ENCODE measurements at places on chromosomes 13 and 19.

GRCh38 chr13:102487330-102487729 lies 85.5 kb upstream of the FGF14 start:
- no peaks in the 10 kb centered on the region for H3K36me3 ChIP-seq
- H3K4me3 ChIP-seq: no peak overlapping the region
- no peaks in the 10 kb centered on the region for H3K4me1 ChIP-seq

- H3K4me3 ChIP-seq: no peak overlapping the region
- H3K27ac ChIP-seq: no peak overlapping the region
- DNase-seq: no peak
- no peaks in the 10 kb centered on the region for H3K27me3 ChIP-seq
- H3K36me3 ChIP-seq: no peaks in the 10 kb centered on the region
- H3K4me1 ChIP-seq: no peaks in the 10 kb centered on the region
Observed at GRCh38 chr13:30721936-30722335, 13.4 kb upstream of the ALOX5AP start.

GRCh38 chr13:38308736-38309135 lies 40.9 kb upstream of the UFM1 start:
- no peak overlapping the region for H3K4me3 ChIP-seq
- H3K36me3 ChIP-seq: no peaks in the 10 kb centered on the region
- H3K27ac ChIP-seq: no peak overlapping the region
- no peak for DNase-seq

DNA sequence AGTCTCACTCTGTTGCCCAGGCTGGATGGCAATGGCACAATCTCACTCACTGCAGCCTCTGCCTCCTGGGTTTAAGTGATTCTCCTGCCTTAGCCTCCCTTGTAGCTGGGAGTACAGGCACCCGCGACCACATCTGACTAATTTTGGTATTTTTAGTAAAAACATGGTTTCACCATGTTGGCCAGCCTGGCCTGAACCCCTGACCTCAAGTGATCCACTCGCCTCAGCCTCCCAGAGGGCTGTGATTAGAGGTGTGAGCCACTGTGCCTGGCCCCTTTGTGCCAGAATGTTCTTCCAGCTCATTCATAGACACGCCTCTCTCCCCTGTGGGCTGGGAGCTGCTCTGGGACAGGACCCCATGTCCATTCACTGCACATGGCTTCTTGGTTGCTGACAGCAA lies 9.1 kb downstream of the MYDGF start:
- no peak overlapping the region for H3K27ac ChIP-seq
- H3K4me1 ChIP-seq: no peaks in the 10 kb centered on the region
- H3K4me3 ChIP-seq: no peak overlapping the region
- H3K27me3 ChIP-seq: no peaks in the 10 kb centered on the region
- H3K36me3 ChIP-seq: peaks cover 9% of the 10 kb centered on the region

DNA sequence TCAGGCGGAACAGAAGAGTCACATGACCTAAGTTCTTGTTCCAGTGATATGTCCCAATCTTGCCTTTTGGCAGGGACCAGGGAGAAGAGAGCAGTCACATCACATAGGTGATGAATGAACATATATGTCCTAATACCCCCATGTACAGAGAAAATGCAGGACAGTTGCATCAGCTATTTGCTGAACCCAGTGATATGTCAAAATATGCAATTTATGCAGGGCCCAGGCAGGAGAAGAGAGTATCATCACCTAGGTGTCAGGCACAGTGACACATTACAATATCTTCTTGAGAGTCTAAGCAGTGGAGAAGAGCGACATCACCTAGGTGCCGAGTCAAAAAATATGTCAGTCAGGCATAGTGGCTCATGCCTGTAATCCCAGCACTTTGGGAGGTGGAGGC lies 139.9 kb downstream of the ZNF675 start:
- no peaks in the 10 kb centered on the region for H3K27me3 ChIP-seq
- H3K27ac ChIP-seq: no peak overlapping the region
- no peaks in the 10 kb centered on the region for H3K36me3 ChIP-seq

DNA sequence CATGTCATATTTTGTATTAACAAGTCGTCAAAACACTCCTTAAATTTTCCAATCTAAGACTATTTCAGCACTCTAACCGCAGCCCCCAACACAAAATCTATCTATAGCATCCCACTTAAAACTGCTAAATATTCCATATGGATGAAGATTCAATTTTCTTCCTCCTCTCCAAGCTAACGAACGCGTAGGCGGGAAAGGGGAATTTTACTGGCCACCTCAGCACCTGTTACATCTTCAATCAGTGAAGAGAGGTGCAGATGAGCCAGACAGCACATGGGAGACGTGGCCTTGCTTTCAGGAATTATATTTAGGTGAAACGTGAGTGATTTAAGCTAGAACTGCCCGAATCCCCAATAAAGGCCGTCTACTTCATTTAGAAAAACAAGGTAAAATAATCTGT lies 1.1 kb downstream of the RBM26 start:
- H3K27ac ChIP-seq: peak overlapping the region; percentile 98
- peaks cover 53% of the 10 kb centered on the region for H3K4me1 ChIP-seq
- H3K27me3 ChIP-seq: no peaks in the 10 kb centered on the region
- H3K36me3 ChIP-seq: no peaks in the 10 kb centered on the region

DNA sequence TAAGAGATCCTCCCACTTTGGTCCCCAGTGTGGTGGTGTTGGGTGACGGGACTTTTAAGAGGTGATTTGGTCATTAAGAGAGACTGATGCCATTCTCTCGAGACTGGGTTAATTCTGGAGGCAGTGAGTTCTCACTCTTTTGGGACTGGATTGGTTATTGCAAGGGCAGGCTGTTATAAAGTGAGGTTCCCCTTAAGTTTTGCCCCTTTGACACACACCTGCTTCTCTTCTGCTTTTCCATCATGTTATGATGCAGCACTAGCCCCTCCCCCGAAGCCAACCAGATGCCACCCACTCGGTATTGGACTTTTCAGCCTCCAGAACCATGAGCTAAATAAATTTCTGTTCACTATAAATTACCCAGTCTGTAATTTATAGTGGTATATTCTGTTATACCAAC lies 16.3 kb upstream of the GRAMD1A start:
- no peaks in the 10 kb centered on the region for H3K36me3 ChIP-seq
- H3K27ac ChIP-seq: no peak overlapping the region
- no peaks in the 10 kb centered on the region for H3K27me3 ChIP-seq
- DNase-seq: no peak

DNA sequence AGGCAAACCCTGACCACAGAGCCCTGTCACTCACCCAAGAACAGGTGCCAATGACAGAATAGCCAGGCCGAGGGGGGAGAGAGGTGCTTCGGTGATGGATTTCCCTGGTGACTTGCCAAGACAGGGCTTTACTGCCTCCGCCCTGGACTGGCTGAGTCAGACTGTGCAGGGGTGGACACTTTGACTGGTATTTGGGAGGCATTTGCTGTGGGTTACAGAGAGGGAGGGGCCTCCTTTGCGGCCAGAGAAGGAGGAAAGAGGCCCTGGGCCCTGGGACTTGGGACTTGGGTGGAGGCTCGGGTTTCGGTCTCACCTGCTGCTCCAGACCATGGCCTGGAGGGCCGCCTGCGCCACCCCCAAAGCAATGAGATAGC lies 4.6 kb upstream of the EPS8L1 start:
- H3K36me3 ChIP-seq: no peaks in the 10 kb centered on the region
- peaks cover 6% of the 10 kb centered on the region for H3K4me1 ChIP-seq
- no peak overlapping the region for H3K27ac ChIP-seq
- no peaks in the 10 kb centered on the region for H3K27me3 ChIP-seq
- no peak for DNase-seq
- H3K4me3 ChIP-seq: no peak overlapping the region

GRCh38 chr19:15532779-15533521 lies 24.6 kb downstream of the CYP4F22 start:
- no peaks in the 10 kb centered on the region for H3K27me3 ChIP-seq
- DNase-seq: no peak
- H3K27ac ChIP-seq: peak overlapping the region; percentile 57

DNA sequence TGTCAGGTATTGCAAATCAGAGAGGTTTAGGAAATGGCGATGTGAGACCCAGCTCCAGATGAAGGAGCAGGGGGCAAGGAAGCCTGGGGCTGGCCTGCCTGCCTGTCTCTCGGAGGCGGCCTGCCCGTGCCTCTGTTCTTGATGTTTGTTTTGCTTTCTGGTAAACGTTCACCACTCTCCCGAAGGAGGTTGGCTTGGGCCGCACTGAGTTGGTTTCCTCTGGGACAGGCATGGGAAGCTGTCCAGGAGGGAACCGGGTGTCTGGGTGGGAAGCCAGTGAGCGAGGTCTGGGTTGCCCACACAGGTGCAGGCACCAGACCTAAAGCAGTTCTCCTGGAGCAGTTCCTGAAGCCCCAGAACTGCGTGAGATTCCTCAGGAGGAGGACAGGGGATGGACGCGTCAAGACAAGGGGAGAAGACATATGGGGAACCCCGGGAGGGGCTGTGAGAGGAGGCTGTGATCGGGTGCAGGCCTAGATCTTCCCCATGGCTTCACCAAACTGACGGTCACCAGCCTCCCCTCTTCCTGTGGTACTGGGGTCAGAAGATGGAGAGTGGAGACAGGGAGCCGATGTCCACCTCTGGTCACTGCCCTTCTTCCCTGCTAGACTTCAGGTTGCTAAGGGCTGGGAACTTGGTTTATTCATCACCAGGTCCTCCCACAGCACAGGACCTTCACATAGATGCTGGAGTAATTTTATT lies 15.2 kb downstream of the COL4A2 start:
- DNase-seq: no peak
- H3K4me3 ChIP-seq: no peak overlapping the region
- no peaks in the 10 kb centered on the region for H3K36me3 ChIP-seq
- peaks cover 53% of the 10 kb centered on the region for H3K4me1 ChIP-seq
- H3K27ac ChIP-seq: no peak overlapping the region
- no peaks in the 10 kb centered on the region for H3K27me3 ChIP-seq

- DNase-seq: no peak
- H3K27me3 ChIP-seq: no peaks in the 10 kb centered on the region
- H3K4me3 ChIP-seq: no peak overlapping the region
- H3K27ac ChIP-seq: peak overlapping the region; percentile 89
- no peaks in the 10 kb centered on the region for H3K36me3 ChIP-seq
Observed at GRCh38 chr13:111120422-111120821, 5.3 kb downstream of the ARHGEF7 start.

DNA sequence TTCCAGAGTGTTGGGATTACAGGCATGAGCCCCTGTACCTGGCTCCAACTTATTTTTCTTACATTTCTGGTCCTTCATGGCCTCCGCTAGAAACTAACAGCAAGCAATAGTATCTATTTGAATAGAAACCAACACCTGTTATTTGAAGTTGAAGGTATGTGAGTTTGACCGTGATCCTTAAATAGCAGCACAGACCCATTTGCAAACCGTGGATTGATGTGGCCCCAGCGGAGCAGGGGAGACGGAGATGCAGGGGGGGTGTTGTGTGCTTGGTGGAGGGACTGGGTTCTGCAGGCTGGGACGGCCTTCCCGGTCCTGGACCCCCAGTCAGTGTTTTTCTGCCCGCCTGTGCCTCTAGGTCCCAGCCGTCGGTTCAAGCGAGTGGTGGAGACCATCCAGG lies 16.9 kb downstream of the TMEM150B start:
- DNase-seq: no peak
- H3K27me3 ChIP-seq: no peaks in the 10 kb centered on the region
- H3K36me3 ChIP-seq: no peaks in the 10 kb centered on the region

- H3K4me3 ChIP-seq: no peak overlapping the region
- H3K27me3 ChIP-seq: no peaks in the 10 kb centered on the region
- H3K4me1 ChIP-seq: peaks cover 7% of the 10 kb centered on the region
- H3K36me3 ChIP-seq: no peaks in the 10 kb centered on the region
Observed at GRCh38 chr13:98803111-98803561, 50.7 kb upstream of the SLC15A1 start.

DNA sequence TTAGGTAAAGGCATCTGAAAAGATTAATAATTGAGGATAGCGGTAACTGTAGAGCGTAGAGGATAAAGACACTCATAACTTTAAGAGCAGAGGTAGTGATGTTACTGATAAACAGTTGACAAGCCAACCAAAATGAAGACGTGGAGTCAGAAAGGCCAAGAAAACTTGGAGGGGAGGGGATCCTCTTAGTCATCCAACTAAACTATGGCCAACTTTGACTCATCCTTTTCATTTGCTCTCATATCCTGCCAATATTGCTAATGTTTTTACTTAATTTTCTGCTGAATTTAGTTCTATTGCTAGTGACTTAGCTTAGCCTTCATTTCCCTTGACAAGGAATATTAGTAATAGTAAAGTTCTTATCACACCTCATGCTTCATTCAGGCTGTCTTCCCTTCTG lies 13.4 kb downstream of the ITGBL1 start:
- no peak overlapping the region for H3K4me3 ChIP-seq
- DNase-seq: no peak
- H3K4me1 ChIP-seq: no peaks in the 10 kb centered on the region
- no peaks in the 10 kb centered on the region for H3K27me3 ChIP-seq
- H3K27ac ChIP-seq: no peak overlapping the region
- H3K36me3 ChIP-seq: no peaks in the 10 kb centered on the region

GRCh38 chr13:41694545-41695301 lies 237.4 kb downstream of the RGCC start:
- no peaks in the 10 kb centered on the region for H3K36me3 ChIP-seq
- no peaks in the 10 kb centered on the region for H3K27me3 ChIP-seq
- no peak overlapping the region for H3K4me3 ChIP-seq
- peaks cover 12% of the 10 kb centered on the region for H3K4me1 ChIP-seq
- H3K27ac ChIP-seq: peak overlapping the region; percentile 37

Data from vagina (tissue), 2 donors.